ENCODE measurements at places on chromosomes 2 and 18. TPM values are rescaled to one million over a fixed set of nuclear protein-coding genes. Genes with fewer than 3 reads are reported as not detected.

FOXD4L1 gene
- 0.28 TPM for polyA plus RNA-seq

CAPN14 gene
- 0.03 TPM for polyA plus RNA-seq

EMILIN1 gene
- 98.6 TPM for polyA plus RNA-seq

CACNB4 gene
- 0.57 TPM for polyA plus RNA-seq

INHA gene
- polyA plus RNA-seq, result 0.47 TPM

UGT1A3 gene
- polyA plus RNA-seq, result not detected

GPR39 gene
- 9.8 TPM for polyA plus RNA-seq

ANKRD53 gene
- polyA plus RNA-seq, result 0.69 TPM

STON1 gene
- 7.7 TPM for polyA plus RNA-seq

DPY30 gene
- 144 TPM for polyA plus RNA-seq

IL1R1 gene
- 182 TPM for polyA plus RNA-seq

ING5 gene
- polyA plus RNA-seq, result 32.4 TPM

LINC00305 gene
- 0.44 TPM for polyA plus RNA-seq
